ENCODE measurements at places on chromosomes 6 and 20.

DNA sequence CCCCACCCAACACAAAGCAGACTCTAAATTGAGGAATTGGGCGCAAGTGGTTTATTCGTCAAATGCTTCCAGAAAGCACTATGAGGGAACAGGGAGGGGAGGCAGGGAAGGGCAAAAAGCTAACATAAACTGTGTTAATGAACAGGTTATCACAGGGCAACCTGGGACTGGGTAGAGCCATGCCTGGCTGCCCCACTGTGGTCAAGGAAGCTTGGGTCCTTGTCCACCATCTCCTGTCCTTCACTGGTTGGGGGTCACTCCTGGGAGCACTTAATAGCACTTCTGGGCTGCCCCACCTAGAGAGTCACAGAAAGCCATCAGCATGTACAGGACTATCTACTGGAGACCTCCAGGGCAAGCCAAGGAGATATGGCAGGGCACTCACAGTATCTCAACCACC is 102.3 kb downstream of the LINC00237 start:
- DNase-seq = no peak

- DNase-seq = peak; percentile 61
These were observed 169.7 kb downstream of the EYA4 start for GRCh38 chr6:133410638-133411435.

GRCh38 chr20:19816386-19816785 is 58.3 kb downstream of the RIN2 start:
- no peak for DNase-seq

DNA sequence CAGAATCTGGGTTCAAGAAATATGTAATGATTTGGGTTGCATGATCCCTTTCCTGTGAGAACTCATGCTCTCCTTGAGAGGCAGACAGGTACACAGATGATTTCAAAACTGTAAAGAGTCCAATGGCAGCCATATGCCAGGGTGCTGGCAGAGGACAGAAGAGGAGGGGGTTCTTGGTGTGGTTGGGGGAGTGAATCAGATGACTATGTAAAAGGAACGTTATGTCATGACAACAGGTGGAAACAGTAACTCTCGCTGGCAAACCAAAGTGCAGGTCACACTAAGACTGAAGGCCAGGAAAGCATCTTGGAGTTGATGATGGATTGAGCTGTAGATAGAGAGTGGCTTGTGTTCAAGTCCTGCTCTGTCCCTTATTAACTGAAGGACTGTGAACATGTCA is 20.3 kb downstream of the OR2A4 start:
- DNase-seq = no peak

- DNase-seq = no peak
These were observed 196.9 kb downstream of the DST start for GRCh38 chr6:56445818-56446217.

DNA sequence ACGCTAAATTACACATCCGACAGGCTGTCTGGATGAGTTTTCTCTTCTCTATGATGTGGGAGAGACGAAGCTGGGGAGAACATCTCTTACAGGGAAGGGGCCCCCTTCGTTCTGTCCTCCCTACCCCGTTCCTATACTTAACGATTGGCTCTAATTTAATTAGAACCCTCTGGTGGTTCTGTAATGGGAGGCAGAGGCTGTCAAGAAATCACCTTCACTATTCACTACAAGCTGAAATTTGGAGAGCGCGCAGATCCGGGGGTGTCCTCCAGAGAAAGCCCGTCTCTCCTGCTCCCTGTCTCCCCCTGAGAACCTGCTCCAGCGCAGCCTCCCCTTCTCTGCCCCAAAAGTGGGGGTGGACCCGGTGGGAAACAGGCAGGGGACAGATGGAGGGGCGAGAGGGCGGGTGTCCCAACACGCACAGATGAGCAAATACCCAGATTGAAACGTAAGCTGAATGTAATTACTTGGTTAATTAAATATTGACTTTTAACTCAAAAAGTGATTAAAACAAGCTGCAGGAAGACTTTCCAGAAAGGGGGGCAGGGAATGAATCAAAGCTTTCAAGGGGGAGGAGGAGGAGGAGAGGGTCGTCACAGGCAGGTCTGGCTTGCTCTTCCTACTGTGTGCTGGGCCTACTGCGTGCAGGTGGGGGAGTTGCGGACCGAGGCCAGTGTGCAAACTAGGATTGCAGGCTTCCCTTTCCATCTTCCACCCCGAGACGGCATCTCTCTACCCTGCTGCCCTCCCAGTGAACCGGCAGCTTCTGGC is 1.3 kb downstream of the SULF2 start:
- DNase-seq = no peak

GRCh38 chr20:1783245-1783644 is 112.0 kb upstream of the SIRPA start:
- no peak for DNase-seq
